A549 treated with RU486 at 1 μM for 4 hours (cell line): ENCODE measurements at places on chromosomes 7 and 10. TPM values are rescaled to one million over a fixed set of nuclear protein-coding genes. Genes with fewer than 3 reads are reported as not detected.

MDH2 gene
- 322 to 442 TPM (median 396 TPM) in 5 replicates for total RNA-seq

TMEM26 gene
- total RNA-seq = 0.03 to 0.26 TPM (median 0.12 TPM) in 4 of 5 replicates, not detected in the other

CASP7 gene
- total RNA-seq = 35.0 to 42.5 TPM (median 36.9 TPM) in 5 replicates

HYAL4 gene
- total RNA-seq = not detected in 5 replicates

OR6B1 gene
- total RNA-seq = not detected in 5 replicates

CRHR2 gene
- 0.05 TPM in 1 of 5 replicates, not detected in the others for total RNA-seq
